Esophagus muscularis mucosa (tissue), 4 donors: ENCODE measurements at places on chromosomes 4 and X. TPM values are rescaled to one million over a fixed set of nuclear protein-coding genes. Genes with fewer than 3 reads are reported as not detected.

LRP2BP gene
- 0.46 TPM for total RNA-seq

DRD5 gene
- not detected for total RNA-seq

HMGN5 gene
- 16.2 TPM for total RNA-seq

SMIM31 gene
- total RNA-seq, result not detected

NXF2B gene
- total RNA-seq, result not detected

UGT2B11 gene
- not detected for total RNA-seq

GRCh38 chr4:101527188-101527587, 179.9 kb upstream of the PPP3CA start:
- H3K27ac ChIP-seq, result no peak overlapping the region
- H3K4me3 ChIP-seq, result no peak overlapping the region
- no peaks in the 10 kb centered on the region for H3K4me1 ChIP-seq
- H3K36me3 ChIP-seq, result no peaks in the 10 kb centered on the region

GRCh38 chr4:8387615-8388527, 52.7 kb downstream of the ACOX3 start:
- peaks cover 27% of the 10 kb centered on the region for H3K36me3 ChIP-seq
- no peak overlapping the region for H3K27ac ChIP-seq
- H3K27me3 ChIP-seq, result no peaks in the 10 kb centered on the region
- no peak for DNase-seq

- no peaks in the 10 kb centered on the region for H3K36me3 ChIP-seq
- H3K27me3 ChIP-seq, result peaks cover 13% of the 10 kb centered on the region
- DNase-seq, result no peak
- no peak overlapping the region for H3K27ac ChIP-seq
- no peak overlapping the region for H3K4me3 ChIP-seq
- peaks cover 15% of the 10 kb centered on the region for H3K4me1 ChIP-seq
Observed at GRCh38 chr4:154329268-154329868, 162.2 kb downstream of the DCHS2 start.

- H3K27me3 ChIP-seq, result no peaks in the 10 kb centered on the region
- no peak overlapping the region for H3K27ac ChIP-seq
- H3K4me3 ChIP-seq, result no peak overlapping the region
- H3K4me1 ChIP-seq, result no peaks in the 10 kb centered on the region
Observed at GRCh38 chr4:25509646-25510045, 132.6 kb downstream of the ANAPC4 start.

DNA sequence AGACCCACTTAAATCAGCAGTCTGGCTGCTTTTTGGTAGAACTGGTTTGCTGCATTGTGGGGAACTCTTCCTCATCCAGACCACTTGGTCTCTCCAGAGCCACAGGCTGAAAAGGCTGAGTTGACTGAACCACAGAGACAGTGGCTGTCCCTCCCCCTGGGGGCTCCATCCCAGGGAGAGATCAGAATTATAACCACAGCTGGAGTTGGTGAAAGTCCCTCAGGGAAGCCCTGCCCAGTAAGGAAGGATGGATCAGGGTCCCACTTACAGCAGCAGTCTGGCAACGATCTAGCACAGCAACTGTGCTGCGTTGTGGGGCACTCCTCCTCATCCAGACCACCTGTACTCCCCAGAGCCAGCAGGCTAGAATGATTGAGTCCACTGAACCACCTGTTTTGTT, 212.7 kb downstream of the SOX3 start:
- H3K27me3 ChIP-seq, result no peaks in the 10 kb centered on the region
- no peaks in the 10 kb centered on the region for H3K36me3 ChIP-seq
- H3K4me1 ChIP-seq, result no peaks in the 10 kb centered on the region
- DNase-seq, result no peak
- no peak overlapping the region for H3K27ac ChIP-seq

GRCh38 chrX:153460826-153461225, 9.6 kb downstream of the HAUS7 start:
- DNase-seq, result no peak
- peaks cover 8% of the 10 kb centered on the region for H3K4me1 ChIP-seq
- H3K36me3 ChIP-seq, result peaks cover 24% of the 10 kb centered on the region
- H3K27me3 ChIP-seq, result no peaks in the 10 kb centered on the region

- H3K27ac ChIP-seq, result no peak overlapping the region
- H3K4me1 ChIP-seq, result no peaks in the 10 kb centered on the region
- no peak for DNase-seq
- H3K4me3 ChIP-seq, result no peak overlapping the region
- no peaks in the 10 kb centered on the region for H3K27me3 ChIP-seq
Observed at GRCh38 chr4:129345609-129346008, 249.7 kb downstream of the C4orf33 start.

- DNase-seq, result no peak
- no peaks in the 10 kb centered on the region for H3K27me3 ChIP-seq
- H3K4me1 ChIP-seq, result peaks cover 51% of the 10 kb centered on the region
- H3K36me3 ChIP-seq, result no peaks in the 10 kb centered on the region
- H3K4me3 ChIP-seq, result no peak overlapping the region
- H3K27ac ChIP-seq, result no peak overlapping the region
Observed at GRCh38 chr4:15348236-15348635, 79.6 kb upstream of the C1QTNF7 start.

- H3K27ac ChIP-seq, result no peak overlapping the region
- no peak overlapping the region for H3K4me3 ChIP-seq
- H3K27me3 ChIP-seq, result no peaks in the 10 kb centered on the region
- no peaks in the 10 kb centered on the region for H3K4me1 ChIP-seq
- no peaks in the 10 kb centered on the region for H3K36me3 ChIP-seq
- DNase-seq, result no peak
Observed at GRCh38 chr4:5874811-5875449, 18.0 kb downstream of the CRMP1 start.

GRCh38 chrX:34401411-34401810, 255.7 kb downstream of the TMEM47 start:
- no peak for DNase-seq
- no peaks in the 10 kb centered on the region for H3K4me1 ChIP-seq
- H3K27me3 ChIP-seq, result no peaks in the 10 kb centered on the region
- H3K36me3 ChIP-seq, result no peaks in the 10 kb centered on the region
- H3K27ac ChIP-seq, result no peak overlapping the region

DNA sequence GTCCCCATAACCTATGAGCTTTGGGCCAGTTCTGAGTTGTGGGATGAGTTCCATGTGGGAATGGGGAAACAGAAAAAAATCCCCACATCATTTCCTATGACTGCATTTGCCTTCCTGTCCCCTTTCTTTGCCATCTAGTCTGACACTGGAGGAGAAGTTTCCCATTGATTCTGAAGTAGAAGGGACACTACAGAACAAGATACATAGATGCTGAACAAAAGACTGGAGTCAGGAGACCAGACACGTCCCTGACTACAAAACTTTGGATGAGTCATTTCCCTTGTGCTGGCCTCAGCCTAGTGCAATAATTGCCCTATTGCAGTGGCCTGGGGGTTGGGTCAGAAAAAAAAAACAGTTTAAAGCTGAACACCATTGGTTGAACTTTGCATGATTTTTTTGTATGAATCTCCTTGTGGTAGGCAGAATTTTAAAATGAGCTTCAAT, 22.1 kb downstream of the BEX3 start:
- no peak for DNase-seq
- no peak overlapping the region for H3K4me3 ChIP-seq
- H3K36me3 ChIP-seq, result no peaks in the 10 kb centered on the region
